ENCODE measurements at places on chromosomes 5 and 9.
A peak's percentile ranks its signal among the peaks of the same experiment; 100 is the strongest.

- peak; percentile 44 for DNase-seq
These were observed 36.0 kb downstream of the POC5 start for GRCh38 chr5:75681125-75681830.

DNA sequence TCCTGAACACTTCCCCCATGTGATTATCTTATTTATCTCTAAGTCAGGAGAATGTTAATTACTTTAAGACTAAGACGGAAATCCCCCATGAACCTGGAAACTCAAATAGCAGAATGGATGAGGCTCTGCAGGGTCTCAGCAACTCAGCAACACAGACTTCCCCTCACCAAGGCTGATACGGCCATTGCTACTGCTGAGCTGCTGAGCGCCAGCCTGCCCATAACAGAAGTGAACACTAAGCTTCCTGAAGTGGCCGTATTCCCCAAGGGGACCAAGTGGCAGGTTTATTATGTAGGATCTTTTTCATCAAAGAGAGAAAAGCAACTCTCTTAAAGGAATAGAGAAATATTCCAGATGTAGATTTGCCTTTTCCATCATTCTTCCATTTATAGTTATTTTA is 311.1 kb downstream of the RFX3 start:
- no peak for DNase-seq

DNA sequence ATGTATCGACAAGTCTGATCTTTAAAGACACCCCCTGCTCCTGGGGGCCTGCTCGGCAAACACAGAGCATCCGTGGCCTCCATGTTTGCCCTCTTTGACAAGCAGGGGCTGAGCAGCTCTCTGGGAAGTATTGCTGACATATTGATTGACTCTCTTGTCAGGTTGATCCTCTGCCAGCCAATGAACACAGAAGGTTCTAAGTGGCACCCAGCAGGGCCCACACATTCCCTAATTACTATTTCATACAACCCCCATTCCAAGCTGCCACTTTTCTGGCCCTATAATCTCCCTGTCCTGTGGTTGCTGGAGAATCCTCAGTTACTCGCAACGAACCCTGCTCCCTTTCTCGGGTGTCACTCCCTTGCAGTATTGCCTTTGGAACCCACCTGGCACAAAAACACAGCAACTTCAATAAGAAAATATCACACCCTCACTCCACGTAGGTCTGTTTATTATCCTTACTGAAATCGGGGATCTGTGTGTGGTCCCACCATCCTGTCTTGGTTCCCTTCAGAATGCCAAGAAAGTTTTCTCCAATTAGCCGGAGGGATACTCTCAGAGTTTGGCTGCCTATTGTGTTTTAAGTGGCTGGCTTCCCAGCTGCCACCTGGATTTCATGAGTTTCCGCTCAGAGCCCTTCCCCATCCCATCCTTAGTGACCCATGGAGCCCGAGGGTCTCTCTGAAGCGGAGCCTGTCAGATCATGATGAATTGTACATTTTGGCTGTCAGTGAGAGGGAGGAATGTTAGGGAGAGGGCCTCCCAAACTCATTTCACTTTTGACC is 249.0 kb upstream of the WWC1 start:
- DNase-seq, result no peak

- DNase-seq, result no peak
These were observed 25.8 kb upstream of the LECT2 start for GRCh38 chr5:135980620-135981019.

DNA sequence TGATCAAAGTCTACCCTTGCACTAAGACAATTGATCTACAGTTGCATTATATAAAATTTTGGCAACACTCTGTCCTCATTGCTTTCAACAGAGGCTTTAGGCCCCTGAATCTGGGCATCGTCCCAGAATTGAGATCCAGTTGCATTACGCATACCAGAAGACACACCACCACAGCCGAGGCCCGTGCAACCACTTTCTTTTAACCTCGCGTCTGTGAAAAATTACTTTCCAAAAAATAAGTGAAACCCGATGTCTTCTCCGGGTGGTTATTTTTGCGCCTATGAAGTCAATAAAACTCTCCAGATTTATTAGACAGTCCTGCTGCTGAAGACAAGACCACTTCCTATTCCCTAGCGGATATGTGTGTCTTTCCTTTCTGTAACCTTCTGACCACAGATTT is 52.1 kb upstream of the NFIB start:
- no peak for DNase-seq

DNA sequence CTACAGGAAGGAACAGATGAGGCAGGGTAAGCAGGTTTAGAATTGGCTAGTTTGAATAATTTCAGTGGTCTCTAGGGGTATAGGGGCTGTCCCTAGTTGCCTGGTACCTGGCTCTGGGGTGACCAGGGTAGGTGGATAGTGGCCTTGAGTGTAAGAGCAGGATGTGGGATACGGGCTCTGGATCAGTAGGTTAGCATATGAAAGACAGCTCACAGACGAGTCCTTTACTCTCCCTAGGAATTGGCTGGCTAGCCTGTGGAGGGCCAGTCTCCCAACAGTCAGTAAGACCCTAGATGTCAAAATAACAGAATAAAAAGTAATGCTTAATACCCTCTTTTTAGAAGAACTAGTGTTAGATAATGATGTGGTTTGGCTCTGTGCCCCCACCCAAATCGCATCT is 16.6 kb upstream of the C9orf152 start:
- DNase-seq, result no peak

- DNase-seq, result no peak
These were observed 12.1 kb downstream of the PTGES2 start for GRCh38 chr9:128115187-128116103.

- DNase-seq, result no peak
These were observed 65.9 kb downstream of the SEMA5A start for GRCh38 chr5:9479990-9480389.

DNA sequence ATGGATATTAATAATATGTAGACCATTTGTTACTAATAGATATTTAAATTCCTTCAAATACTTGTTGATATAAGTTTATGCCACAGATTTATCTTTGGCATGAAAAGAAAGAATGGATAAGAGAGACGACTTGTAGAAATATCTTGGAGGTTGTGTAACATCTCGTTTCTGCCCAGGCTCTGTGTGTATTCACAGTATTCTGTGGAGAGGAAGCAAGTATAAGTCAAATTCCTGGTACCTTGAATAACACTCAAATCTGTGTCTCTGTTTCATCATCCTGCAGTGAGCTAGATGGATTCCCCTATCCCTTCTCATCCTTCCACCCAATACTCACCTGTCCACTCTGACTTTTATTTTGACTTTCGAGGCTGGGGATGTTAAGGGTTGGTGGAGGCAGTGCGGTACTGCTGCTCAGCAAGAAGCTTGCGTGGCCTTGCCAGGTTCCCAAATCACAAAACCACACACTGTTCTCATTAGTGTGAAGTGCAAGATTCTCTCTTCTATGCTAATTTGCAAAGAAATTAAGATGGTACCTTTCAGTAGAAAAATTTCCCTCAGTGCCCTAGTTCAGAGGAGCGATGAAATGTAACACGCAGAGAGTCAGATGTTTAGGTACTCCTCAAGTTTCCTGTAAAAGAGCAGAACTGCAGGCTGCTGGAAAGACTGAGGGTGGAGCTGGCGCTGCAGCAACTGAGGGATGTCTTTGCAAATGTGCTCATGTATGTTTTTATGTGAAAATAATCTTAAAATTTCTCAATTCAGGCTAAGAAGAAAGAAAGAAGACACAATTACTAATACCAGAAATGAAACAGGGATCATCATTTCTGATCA is 42.6 kb upstream of the ANKRD18A start:
- no peak for DNase-seq

GRCh38 chr5:111557686-111558085 is 45.4 kb upstream of the STARD4 start:
- no peak for DNase-seq

DNA sequence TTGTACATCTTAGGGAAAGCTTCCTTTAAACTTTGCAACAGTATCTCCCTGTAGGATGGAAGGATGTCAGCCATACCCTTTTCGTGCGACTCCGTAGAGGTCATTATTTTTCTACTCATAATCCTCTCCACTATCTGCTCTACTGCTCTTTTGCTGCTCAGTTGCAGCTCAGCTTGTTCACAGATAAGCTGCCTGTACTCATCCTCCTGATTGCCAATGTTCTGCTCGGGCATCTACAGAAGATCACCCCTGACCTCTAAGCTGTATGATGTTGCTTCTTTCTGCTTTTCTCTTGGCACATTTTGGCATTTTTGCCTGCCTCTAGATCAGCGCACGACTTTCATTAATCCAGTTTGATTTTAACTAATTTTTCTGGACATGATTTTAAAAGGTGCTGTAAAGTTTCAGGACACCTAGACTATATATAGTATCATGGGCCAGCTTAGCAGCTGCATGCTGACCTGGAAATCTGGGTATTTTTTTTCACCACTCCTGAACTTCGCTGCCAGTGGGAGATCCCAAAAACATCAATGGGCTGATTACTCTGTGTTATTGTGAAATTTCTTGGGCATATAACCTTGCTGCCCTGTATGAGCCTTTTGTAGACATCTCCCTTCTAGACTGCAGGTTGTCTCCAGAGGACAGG is 131.2 kb upstream of the ZNF608 start:
- DNase-seq, result no peak

- no peak for DNase-seq
These were observed 17.0 kb upstream of the CYFIP2 start for GRCh38 chr5:157248821-157249470.

GRCh38 chr5:113937301-113937700 is 423.8 kb downstream of the YTHDC2 start:
- DNase-seq, result no peak

DNA sequence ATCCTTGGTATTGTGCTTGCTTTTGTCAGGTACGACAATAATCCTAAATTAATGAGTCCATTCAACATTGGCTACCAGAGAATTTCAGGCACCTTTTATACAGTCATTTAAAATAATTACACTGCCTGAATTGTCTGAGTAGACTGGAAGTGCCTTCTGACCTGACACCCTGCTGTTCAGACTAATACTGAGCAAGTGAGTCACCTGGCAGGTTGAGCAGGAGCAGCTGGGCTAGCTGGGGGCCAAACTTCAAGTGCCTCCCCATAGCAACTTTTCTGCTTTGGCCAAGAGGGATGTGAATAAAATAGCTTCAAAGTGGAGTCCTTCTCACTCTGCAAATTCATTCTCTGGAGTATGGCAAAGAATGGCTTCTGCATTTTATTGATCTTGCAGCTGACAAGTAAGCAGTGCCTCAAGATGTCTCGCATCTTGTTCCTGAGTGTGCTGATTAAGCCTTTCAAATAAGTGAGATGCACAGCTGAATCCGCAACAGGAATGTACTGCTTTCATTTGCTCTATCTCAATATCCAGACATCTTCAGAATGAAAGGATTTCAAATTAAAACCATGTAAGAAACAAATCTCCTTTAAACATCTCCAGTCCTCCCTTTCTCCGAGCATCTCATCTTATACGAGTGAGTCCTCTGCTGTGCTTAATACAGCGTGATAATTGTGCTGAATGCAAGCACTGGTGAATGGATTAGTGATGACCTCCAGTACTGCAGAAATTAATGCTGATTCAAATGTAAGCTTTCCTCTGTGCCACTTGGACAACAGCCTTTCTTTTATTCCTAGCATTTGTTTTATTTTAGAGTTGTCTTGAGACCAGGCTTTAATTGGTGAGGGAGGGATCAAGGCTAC is 271.2 kb downstream of the EDIL3 start:
- DNase-seq, result peak; percentile 13

- DNase-seq, result no peak
These were observed 1.3 kb downstream of the SEC16A start for GRCh38 chr9:136481558-136481957.

- DNase-seq, result no peak
These were observed 5.9 kb upstream of the RGMB start for GRCh38 chr5:98767581-98767980.

GRCh38 chr5:6158974-6159831 is 219.1 kb downstream of the MED10 start:
- DNase-seq, result peak; percentile 7

- no peak for DNase-seq
These were observed 14.7 kb downstream of the CEP72 start for GRCh38 chr5:626850-627249.

DNA sequence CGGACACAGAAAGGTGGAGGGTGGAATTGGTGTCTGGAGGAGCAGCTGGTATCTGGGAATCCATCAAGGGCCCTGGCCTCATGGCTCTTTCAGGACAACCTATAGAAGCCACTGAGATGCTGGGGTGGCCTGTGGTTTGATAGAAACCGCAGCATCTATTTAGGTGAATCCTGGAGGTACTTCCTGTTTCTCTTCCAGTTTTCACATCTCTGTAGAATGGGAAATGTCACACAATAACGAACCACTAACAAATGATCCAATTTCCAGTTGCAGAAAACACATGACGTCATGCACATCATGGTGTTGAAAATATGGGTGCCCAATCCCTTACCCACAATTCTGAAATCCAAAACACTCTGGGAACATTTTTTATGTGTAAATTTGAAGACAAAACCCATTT is 52.2 kb downstream of the ROPN1L start:
- no peak for DNase-seq

DNA sequence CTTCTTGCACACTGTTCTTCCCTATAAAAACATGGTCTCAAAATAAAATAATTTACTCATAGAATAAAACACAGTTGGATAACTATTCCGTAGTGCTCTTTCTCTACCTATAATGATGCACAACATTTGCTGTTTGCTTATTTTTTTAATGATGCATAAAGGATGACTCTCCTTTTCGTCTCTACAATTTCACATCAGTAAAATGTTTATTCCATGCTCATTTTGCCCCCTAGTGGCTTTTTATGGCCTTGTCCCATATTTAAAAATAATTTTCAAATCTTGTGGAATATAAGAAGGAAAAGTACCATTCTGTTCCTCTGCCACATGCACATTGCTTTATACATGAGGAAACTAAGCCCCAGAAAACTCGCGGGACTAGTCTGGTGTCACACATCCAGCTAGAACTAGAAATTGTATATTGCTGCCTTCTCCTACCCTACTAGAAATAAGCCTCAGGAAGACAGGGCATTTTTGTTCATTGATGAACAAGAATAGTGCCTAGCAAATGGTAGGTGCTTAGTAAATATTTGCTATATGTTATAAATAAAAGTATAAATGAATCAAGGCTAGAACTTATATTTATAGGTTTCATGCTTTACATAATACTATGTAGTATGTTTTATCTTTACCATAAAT is 12.7 kb downstream of the KCTD16 start:
- peak; percentile 23 for DNase-seq

DNA sequence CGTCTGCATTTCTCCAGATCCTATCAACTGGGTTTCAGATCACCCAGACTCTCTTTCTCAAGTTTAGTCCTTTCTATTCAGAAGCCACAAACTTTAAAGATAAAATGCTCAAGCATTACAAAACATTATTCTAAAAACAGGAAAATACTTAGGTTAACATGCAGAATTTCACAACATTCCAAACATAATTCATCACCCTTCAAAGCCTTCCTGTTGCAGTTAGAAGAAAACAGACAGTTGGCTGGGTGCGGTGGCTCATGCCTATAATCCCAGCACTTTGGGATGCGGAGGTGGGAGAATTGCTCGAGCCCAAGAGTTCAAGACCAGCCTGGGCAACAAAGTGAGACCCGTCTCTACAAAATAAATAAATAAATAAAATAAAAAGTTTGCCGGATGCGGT is 7.7 kb upstream of the OCLN start:
- DNase-seq, result no peak
